HuH-7 (cell line): ENCODE measurements at places on chromosomes 2 and 18.
A peak's percentile ranks its signal among the peaks of the same experiment; 100 is the strongest.

GRCh38 chr2:84894758-84895520 is 10.5 kb upstream of the TMSB10 start:
- DNase-seq, result no peak

DNA sequence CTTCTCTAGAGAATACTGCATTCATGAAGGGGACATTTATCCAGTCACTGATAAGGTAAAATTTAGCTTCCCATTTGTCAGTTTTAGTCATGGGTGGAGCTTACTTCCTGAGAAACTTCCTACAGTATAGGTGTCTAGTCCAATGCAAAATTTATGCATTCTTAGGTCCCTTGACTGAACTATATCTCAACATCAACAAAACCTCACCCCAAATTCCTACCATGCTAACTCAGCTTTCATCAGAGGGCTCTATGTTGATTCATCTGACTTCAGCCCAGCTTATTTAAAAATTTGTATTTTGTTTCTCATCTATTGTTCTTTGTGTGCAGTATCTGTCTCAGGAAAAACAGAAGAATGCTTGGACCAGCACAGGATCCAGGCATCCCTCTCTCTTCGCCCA is 296.4 kb upstream of the ACVR2A start:
- DNase-seq, result no peak

- peak; percentile 52 for DNase-seq
These were observed 702 bp downstream of the OLA1 start for GRCh38 chr2:174247474-174248186.

- no peak for DNase-seq
These were observed 408.4 kb downstream of the RIT2 start for GRCh38 chr18:42707080-42707479.

- no peak for DNase-seq
These were observed 762 bp downstream of the HDAC4 start for GRCh38 chr2:239399921-239400595.

DNA sequence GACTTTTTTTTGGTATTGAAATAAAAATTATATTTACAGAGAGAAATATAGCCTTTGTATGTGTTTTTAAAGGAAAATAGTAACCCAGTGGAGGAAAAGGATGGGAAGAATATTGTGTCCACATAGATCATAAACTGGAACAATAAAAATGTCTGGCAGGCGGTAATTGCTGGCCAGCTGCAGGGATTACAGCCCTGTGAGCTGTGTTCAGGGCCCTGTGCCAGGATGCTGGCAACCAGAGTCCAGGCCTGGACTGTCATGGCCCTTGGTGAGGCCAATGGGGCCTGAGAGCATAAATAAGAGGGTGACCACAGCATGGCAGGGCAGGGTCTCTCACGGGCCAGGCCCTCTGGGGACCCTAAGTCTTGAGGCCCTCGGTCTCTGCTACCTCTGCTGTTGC is 171.2 kb downstream of the ACOXL start:
- no peak for DNase-seq
